Muscle of leg (tissue), 16 donors: ENCODE measurements at places on chromosomes 6 and 20.

DNA sequence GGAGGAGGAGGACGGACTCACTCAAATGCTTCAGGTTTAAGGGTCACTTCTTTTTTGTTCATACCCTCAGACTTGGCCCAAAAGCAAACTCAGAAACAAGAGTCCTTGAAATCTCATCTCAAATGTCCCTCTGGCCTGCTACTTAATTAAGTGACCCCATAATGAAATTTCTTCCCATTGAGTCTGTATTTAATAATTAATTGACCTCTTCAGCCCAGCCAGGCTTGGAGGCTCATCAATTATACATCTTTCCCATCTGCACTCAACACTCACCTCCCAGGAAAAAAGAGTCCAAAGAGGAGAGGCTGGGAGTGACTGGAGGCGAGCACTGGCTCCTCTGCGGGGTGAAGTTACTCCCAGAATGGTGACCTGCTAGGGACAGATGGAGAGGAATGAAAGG is 90.5 kb upstream of the EYA2 start:
- no peak for DNase-seq
- H3K36me3 ChIP-seq: no peaks in the 10 kb centered on the region
- H3K4me3 ChIP-seq: no peak overlapping the region
- peaks cover 4% of the 10 kb centered on the region for H3K4me1 ChIP-seq
- peaks cover 7% of the 10 kb centered on the region for H3K27me3 ChIP-seq

DNA sequence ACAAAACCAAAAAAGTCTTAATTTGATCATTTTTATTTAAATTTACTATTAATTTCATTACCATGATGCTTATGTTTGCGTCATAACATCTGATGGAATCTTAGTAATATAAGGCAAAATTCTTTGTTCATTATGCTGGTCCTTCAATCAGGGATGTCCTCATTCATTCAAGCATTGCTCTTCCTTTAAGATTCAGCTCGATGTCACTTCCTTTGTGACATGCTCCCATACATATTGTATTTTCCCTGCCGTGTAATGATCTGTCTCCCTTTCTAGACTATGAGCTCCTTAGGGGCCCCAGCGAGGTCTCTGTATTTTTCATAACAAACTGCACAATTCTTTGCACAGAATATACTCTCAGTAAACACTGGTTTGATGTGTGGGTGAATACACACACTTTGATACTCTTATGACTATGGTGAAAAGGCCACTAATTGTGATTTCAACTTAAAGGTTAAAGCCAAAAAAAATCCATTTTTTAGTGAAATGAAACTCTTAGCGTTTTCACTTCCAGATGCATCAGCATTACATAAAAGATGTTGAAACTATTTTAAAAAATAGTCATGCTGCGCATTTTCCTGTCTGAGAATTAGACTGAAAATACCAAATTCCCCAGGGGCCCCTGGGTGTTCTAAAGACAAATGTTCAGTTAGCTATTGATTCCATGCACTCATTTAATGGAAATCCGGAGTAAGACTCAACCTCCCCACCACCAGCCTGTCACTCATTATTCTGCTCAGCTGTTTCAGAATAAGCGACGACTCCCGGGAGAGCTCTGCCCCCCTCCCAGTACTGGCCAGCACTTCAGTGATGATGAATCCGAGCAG is 169.7 kb downstream of the ATXN1 start:
- H3K4me3 ChIP-seq: no peak overlapping the region
- H3K27me3 ChIP-seq: no peaks in the 10 kb centered on the region
- peaks cover 2% of the 10 kb centered on the region for H3K4me1 ChIP-seq
- no peaks in the 10 kb centered on the region for H3K36me3 ChIP-seq
- DNase-seq: peak; percentile 47

GRCh38 chr6:85592033-85592432 is 1.6 kb downstream of the SNX14 start:
- H3K27ac ChIP-seq: no peak overlapping the region
- no peaks in the 10 kb centered on the region for H3K36me3 ChIP-seq
- no peak for DNase-seq
- H3K4me3 ChIP-seq: no peak overlapping the region
- H3K4me1 ChIP-seq: peaks cover 5% of the 10 kb centered on the region

DNA sequence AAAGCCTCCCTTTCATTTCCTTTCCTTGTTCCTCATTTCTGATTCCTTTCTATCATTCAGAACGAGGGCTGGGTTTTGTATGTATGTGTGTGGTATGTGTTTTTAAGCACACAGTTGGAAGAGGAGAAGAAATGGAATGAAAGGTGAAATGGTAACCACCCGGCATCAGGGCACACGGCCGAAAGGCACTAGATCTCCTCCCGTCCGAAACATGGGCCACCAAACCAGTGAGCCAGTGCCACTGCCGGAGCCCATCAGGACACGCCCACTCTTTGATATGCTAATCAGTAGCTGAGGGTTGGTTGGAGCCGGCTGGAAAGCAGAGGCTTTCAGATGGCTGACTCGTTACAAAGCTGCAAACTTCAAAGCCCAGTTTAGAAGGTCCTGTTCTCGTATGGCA is 228.6 kb upstream of the JARID2 start:
- H3K36me3 ChIP-seq: no peaks in the 10 kb centered on the region
- peaks cover 2% of the 10 kb centered on the region for H3K27me3 ChIP-seq
- no peak overlapping the region for H3K4me3 ChIP-seq
- no peak for DNase-seq
- peaks cover 9% of the 10 kb centered on the region for H3K4me1 ChIP-seq

DNA sequence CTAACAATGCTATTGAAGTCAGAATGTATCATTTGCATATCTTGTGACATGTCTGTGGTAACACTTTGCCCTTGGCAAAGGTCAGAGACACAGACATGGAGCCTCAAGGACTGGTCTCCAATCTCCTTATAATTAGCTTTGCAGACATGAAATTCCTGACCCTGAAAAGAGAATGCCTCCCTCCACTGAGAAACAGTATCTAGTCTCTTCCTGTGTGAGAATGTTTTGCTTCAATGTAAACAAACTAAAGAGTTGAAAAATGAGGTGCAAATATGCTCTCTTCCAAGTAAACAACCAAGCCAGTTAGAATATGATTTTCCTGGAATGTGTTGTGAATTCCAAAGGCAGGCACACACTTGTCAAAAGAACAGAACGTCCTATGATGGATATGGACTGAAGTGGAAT is 407.1 kb upstream of the MARCKS start:
- no peak for DNase-seq
- H3K4me1 ChIP-seq: no peaks in the 10 kb centered on the region
- no peaks in the 10 kb centered on the region for H3K27me3 ChIP-seq

DNA sequence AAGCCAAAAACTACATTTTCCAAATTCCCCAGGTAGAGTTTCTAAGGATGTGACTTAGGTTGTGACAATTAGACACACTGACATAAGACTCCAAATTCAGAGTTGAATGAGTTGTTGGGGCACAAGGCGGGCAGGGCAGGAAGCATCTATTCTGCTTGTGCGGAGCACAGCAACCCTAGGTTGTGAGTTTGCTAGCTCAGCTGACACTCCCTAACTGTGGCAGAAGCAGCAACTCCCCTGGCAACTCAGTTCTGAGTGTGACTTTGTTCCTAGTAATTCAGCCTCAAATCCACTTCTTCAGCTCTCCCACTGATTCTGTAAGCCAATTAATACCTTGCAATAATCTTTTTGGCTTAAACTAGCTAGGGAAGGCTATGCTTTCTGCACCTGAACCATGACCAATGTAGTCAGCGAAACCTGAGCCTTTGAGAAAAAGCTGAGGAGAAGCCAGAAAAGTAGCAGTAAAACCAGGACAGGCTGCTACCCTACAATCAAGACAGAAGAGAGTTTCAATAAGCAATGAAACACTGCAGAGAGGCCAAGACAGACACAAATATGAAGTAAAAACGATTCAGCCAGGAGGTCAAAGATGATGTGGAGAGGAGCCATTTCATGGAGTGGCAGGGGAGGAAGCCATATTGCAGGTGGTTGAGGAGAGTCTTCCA is 30.0 kb upstream of the PAQR8 start:
- H3K27me3 ChIP-seq: no peaks in the 10 kb centered on the region
- no peak overlapping the region for H3K4me3 ChIP-seq
- DNase-seq: no peak
- no peaks in the 10 kb centered on the region for H3K36me3 ChIP-seq

GRCh38 chr6:166987930-166988329 is 11.3 kb upstream of the CEP43 start:
- H3K36me3 ChIP-seq: peaks cover 1% of the 10 kb centered on the region
- no peak overlapping the region for H3K4me3 ChIP-seq
- H3K27ac ChIP-seq: no peak overlapping the region
- no peaks in the 10 kb centered on the region for H3K27me3 ChIP-seq
- no peaks in the 10 kb centered on the region for H3K4me1 ChIP-seq

- H3K27ac ChIP-seq: no peak overlapping the region
- no peaks in the 10 kb centered on the region for H3K27me3 ChIP-seq
- no peaks in the 10 kb centered on the region for H3K36me3 ChIP-seq
- no peaks in the 10 kb centered on the region for H3K4me1 ChIP-seq
- DNase-seq: no peak
- H3K4me3 ChIP-seq: no peak overlapping the region
Observed at GRCh38 chr20:8393381-8393780, 261.3 kb downstream of the PLCB1 start.

DNA sequence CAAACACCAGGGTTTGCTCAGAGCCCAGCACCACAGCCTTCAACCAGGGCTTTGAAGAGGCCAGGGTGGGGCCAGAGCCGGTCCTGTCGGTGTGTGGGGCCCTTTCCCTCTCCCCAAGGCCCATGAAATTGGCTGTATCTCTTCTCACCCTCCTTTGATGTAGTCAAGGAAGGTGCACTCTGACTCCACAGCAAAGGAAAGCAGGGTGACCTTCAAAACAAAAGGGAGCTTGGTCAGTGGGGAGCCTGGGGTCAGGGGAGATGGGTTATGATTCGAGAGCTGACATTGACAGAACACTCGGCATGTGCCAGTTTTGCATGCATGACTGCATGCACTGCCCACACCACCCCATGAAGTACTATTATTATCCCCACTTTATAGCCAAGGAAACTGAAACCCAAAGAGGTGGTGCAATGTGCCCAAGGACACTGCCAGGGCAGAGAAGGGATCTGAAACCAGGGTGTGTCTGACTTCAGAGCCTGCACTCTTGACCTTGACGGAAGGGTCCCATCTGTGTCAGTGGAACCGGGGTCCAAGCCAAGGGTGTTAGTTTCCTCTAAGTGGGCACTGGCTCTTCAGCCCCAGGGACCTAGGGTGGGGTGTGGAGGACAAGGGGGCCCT is 55.4 kb downstream of the RAB44 start:
- H3K4me1 ChIP-seq: peaks cover 46% of the 10 kb centered on the region
- H3K27ac ChIP-seq: peak overlapping the region; percentile 4
- peaks cover 2% of the 10 kb centered on the region for H3K27me3 ChIP-seq
- no peak overlapping the region for H3K4me3 ChIP-seq
- peaks cover 10% of the 10 kb centered on the region for H3K36me3 ChIP-seq
- DNase-seq: no peak
